ENCODE measurements at places on chromosomes 11 and 22.

DNA sequence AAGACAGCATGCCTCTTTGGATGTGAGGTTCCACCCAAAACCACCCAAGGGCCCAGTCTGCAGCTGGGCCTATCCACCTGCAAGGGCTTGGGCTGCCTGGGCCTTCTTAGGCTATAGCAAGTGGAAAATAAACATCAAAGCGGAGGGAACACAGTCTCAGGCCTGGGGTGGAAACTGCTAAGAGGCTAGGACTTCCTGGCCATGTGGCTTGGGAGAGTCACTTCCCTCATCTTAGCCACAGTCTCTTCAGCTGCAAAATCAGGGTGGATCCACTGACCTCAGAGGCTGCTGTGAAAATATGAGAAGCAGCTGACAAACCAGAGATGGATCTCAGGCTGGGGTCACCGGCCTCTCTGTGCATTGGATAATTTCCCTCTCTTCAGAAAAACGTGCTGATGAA lies 30.6 kb upstream of the TFIP11 start:
- no peak for DNase-seq

DNA sequence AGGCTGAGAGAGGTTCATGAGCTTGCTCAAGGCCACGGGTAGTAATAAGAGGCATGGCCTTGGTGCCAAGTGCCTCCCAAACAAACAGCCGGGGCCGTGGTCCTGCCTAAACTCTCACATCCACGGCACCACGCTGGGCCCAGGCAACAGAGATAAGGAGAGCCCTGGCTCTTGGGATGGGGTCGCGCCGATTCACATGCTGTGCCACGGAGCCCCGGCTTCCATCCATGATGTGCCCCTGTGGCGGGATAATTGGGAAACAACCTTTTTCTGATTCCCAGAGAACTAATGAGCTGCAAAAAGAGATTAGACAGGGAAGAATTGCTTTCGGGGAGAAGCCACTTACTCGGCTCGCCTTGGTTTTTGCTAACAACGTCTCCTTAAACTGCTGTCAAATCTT lies 22.0 kb downstream of the TP53AIP1 start:
- DNase-seq, result no peak

GRCh38 chr11:75135651-75136050 lies 15.3 kb upstream of the SLCO2B1 start:
- DNase-seq, result no peak

- DNase-seq, result no peak
Observed at GRCh38 chr22:22871536-22872278, 15.9 kb upstream of the IGLL5 start.

DNA sequence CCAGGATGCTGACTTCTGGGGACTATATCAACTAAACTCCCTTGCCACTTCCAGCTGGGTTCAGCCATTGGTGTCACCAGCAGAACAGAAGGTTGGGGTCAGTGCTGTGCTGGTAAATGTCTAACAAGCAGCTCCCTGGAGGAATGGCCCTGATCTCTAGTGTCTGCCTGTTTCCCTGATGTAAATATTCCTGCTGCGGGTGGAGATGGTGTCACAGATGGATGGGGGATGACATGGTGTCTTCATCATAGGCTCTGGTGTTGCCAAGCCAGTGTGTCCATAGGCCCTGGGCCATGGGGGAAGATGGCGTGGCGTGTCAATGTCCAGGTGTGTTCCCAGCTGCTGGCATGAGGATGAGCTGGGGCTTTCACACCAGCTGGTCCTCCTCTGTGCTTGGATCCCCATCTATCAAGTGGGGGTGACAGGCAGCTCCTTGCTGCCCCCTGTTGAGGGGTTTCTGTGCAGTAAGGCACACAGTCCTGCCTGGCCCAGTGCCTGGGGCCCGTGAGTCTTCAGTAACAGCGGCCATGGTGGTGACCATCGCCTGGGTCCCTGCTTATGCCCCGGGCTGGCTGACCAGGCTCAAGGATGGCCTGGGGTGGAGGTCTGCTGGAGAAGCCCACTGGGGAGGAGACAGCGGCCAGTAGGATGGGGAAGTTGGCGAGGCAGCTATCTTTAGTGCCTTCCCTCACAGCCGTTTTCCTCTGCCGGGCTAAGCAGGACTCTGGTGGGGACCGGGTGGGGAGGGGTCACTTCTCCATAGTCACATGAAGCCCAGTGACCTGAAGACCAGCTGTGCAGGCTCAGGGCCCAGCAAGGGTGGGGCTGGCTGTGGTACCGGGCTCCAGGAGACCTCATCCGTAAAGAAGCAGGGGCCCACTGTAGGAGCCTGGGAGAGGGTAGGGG lies 12.7 kb downstream of the RPL3 start:
- DNase-seq, result no peak

- no peak for DNase-seq
Observed at GRCh38 chr22:37240240-37240940, 3.7 kb downstream of the RAC2 start.

- DNase-seq, result no peak
Observed at GRCh38 chr11:57425565-57426438, 1.1 kb downstream of the SLC43A3 start.

- no peak for DNase-seq
Observed at GRCh38 chr22:19793661-19794310, 33.2 kb downstream of the TBX1 start.

DNA sequence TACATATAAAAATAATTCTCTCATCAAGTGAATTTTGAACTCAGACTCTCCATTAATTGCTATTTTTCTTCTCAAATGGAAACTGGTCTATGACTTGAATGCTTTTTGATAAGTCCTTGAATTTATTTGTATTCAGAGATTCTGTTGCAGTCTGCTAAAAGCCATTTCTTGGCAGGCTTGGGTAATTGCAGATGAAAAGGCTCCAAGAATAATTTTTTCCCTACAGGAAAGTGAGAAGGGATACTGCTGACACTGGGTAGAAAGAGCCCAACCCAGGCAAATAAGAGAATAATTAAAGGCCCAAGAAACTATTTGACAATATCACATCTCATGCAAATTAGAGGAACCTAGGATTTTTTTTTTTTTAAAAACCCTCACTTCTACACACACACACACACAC lies 246.5 kb upstream of the DDI1 start:
- no peak for DNase-seq

- DNase-seq, result no peak
Observed at GRCh38 chr22:24504540-24504939, 9.4 kb downstream of the UPB1 start.

GRCh38 chr22:40898850-40899357 lies 37.0 kb upstream of the DNAJB7 start:
- no peak for DNase-seq

DNA sequence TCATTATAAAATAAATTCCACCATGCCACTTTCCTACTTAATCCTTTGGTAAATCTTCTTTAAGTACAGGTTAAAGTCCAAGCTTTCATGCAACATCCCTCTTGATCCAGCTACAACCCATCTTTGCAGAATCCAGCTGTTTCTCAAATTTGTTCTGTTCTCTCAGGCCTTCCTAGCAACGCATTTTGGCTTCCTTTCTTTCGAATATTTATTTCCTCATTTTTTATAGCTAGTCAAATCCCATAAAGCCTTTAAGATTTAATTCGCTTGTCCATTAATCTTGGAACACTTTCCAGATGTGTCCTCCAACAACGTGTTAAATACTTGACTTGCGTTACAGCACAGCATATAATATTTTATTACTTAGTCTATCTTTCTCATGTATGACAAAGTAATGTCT lies 600.1 kb upstream of the CHORDC1 start:
- DNase-seq, result no peak

- DNase-seq, result no peak
Observed at GRCh38 chr22:29555065-29555644, 1.6 kb upstream of the THOC5 start.

- no peak for DNase-seq
Observed at GRCh38 chr11:2409126-2409525, 8.6 kb downstream of the TSSC4 start.

DNA sequence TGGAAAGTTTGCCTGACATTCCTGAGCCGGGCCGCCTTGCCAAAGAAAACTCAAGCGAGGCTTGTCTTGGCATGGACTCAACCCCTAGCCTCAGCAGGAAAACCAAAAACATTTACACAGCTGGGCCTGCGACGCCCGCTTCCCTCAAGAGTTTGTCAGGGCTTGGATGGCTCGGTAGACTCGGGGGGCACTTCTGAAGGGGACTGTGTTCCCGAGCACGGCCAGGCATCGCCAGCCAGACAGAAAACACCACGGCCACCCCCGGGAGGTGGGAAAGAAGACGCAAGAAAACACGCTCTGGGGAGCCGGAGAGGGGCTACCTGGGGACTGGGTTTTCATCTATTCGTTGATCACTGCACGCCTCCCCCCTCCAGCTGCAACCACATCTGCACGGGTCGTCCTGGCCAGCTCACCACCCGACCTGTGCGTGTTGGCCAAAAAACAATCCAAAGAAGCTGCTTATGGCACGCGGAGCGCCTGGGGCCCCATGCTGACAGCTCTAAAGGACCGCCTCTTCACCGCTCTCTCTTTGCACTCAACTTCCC lies 380.7 kb downstream of the MN1 start:
- no peak for DNase-seq

DNA sequence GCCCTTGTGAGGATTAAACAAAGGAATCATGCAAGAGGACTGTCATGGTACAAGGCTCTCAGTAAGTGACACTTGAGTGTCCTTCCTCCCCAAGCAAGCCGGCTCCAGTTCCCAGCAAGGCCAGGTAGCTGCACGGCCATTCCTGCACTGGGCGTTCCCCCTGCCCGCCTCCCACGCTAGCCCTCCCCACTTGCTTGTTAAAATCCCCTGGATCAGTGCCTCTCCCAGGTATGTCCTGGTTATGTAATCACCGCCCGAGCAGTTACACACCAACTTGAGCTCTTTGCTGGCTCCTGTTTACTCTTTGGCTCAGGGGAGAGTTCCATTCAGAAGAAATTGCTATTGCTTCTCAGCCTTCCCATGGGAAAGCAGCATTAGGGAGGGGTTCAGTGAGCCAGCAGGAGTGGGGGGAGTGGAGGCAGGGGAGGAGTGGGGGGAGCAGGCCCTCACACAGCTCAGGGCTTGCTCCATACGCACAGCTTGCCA lies 19.4 kb upstream of the MYEOV start:
- DNase-seq, result no peak

DNA sequence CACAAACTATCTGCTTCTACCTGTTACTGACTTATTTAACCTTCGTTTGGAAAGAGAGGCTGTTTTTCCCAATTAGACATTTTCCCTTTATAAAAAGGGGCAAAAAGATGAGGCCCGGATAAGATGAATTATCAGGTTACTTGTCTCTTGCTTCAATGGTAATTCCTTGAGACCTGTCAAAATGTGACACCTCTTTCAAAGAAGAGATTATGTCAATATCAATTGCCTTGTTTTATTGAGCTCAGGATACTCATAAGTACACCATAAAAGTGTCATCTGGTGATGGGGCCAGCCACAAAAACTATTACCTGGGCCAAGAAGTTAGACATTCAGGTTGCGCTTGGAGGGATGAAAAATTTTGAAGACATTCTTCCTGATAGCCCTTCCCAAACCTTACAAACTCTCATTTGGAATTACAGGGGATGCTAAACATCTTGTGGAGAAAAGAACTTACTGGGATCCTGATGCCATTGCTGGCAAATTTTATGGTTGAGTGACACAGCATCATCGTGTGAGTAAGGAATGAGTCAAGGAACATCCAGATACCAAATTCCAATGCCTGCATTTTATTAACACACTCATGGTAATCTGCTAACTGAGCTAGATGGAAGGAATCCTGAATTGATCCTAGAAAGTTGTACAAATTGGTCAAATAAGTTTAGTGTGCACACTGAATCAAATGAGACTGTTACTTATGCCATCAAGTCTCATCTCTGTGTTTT lies 1071.2 kb downstream of the LRRC4C start:
- DNase-seq, result no peak

- no peak for DNase-seq
Observed at GRCh38 chr11:12116425-12117032, 6.1 kb downstream of the MICAL2 start.

DNA sequence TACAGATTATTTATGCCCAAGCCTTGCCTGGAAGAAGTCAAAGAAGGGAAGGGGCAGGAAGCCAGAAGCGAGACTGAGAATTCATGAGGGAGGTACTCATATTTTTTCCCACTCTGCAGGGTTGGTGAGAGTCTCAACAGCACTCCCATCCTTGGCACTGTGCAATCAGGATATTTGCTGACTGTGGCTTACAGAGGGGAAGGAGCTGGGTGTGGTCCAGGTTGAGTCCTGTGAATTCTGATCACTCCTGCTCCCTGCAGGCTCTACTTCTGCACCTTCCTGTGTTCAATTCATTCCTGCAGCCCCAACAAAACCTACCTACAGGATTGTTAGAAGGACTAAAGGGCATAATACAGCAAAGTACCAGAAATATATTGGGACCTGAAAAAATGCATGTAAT lies 530.5 kb downstream of the INSC start:
- no peak for DNase-seq

- DNase-seq, result no peak
Observed at GRCh38 chr22:25542191-25542590, 22.3 kb upstream of the GRK3 start.

GRCh38 chr11:92388380-92388779 lies 163.8 kb downstream of the FAT3 start:
- no peak for DNase-seq

DNA sequence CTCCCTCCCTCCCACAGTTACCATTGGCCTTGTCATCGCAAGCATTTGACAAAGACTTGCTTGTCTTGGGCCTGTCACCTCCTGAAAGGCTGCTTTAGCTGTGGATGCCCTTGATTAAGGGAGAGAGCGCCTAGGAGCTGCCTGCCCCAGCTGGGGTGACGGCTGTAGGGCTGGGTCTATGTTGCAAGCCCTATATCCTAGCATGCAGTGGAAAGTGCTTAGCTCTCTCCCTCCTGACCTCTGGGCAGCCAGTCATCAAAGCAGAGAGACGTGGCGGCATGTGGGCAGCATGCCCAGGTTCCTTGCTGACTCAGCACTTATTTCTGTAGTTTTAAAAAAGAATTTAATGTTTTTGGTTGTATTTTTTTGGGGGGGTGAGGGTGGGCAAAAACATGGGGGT lies 75.9 kb downstream of the BARX2 start:
- no peak for DNase-seq

DNA sequence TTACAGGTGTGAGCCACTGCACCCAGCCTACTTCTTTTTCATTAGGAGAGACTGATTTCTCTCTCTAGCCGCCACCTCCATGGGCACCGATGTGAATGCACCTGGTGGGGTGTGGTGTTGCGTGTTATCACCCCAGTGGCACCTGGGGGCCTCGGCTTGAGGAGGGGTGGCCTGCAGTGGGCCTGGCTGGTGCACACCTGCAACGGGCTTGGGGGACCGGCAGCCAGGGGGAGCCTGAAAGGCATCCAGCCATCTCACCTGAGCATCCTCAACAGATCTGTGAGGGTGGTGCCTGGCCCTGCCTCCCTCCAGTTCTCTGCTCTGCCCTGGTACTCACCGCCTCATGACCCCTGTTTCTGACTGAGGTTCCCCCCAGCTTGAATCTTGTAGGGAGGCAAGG lies 108.9 kb downstream of the ARHGAP8 start:
- DNase-seq, result no peak

GRCh38 chr22:17083811-17084441 lies 874 bp upstream of the IL17RA start:
- DNase-seq, result no peak

All from stimulated activated CD8-positive, alpha-beta memory T cell treated with anti-CD3 and anti-CD28 coated beads, Interleukin-7, amount 100 ng/mL, for 4 hours (primary cell).